ENCODE measurements at places on chromosomes 12 and 14. TPM values are rescaled to one million over a fixed set of nuclear protein-coding genes. Genes with fewer than 3 reads are reported as not detected.

Gene B4GALNT1
- 0.55 TPM for total RNA-seq

Gene HOXC9
- 0.28 TPM for total RNA-seq

Gene CLEC6A
- not detected for total RNA-seq

Gene PTPRB
- total RNA-seq, result 0.55 TPM

Gene SVOP
- total RNA-seq, result not detected

Gene SSPN
- total RNA-seq, result 24.6 TPM

Gene ADAM20
- total RNA-seq, result 1.3 TPM

Gene EVL
- 19.7 TPM for total RNA-seq

Gene RNU6-8
- total RNA-seq, result not detected

Gene INSM2
- total RNA-seq, result not detected

Gene CLEC9A
- total RNA-seq, result not detected

Gene USP5
- total RNA-seq, result 76.5 TPM

Gene PXMP2
- total RNA-seq, result 16.8 TPM

Gene BEGAIN
- total RNA-seq, result not detected

Gene CLEC4C
- not detected for total RNA-seq

Gene P2RX4
- total RNA-seq, result 30.4 TPM

Gene FOXN4
- total RNA-seq, result not detected

Gene CLEC2A
- not detected for total RNA-seq

Gene GYS2
- total RNA-seq, result not detected

Gene AMDHD1
- 0.14 TPM for total RNA-seq

Gene CPM
- 3.0 TPM for total RNA-seq

Gene DDHD1
- total RNA-seq, result 16.5 TPM

Gene ORAI1
- 4.1 TPM for total RNA-seq

Gene PLEKHG7
- not detected for total RNA-seq

Gene ATL1
- 7.0 TPM for total RNA-seq

Gene PLEKHD1
- total RNA-seq, result under 0.01 TPM

Gene KIF5A
- total RNA-seq, result 0.09 TPM

Gene PRIMA1
- total RNA-seq, result not detected

Gene DEGS2
- total RNA-seq, result 0.46 TPM

Gene NID2
- 333 TPM for total RNA-seq

Gene SLC2A14
- total RNA-seq, result not detected

Gene CCDC177
- under 0.01 TPM for total RNA-seq

Gene TAS2R8
- total RNA-seq, result not detected

Gene CLEC1B
- total RNA-seq, result not detected

Gene ZNF839
- total RNA-seq, result 8.0 TPM

Gene APPL2
- total RNA-seq, result 38.3 TPM

Gene TMEM119
- 62.7 TPM for total RNA-seq

Data from smooth muscle cell of bladder (primary cell).